ENCODE measurements at places on chromosomes 1 and 21. TPM values are rescaled to one million over a fixed set of nuclear protein-coding genes. Genes with fewer than 3 reads are reported as not detected.

BGLAP gene
- total RNA-seq: 2.0 TPM

TMED5 gene
- total RNA-seq: 68.0 TPM

OPRD1 gene
- 0.07 TPM for total RNA-seq

DNA sequence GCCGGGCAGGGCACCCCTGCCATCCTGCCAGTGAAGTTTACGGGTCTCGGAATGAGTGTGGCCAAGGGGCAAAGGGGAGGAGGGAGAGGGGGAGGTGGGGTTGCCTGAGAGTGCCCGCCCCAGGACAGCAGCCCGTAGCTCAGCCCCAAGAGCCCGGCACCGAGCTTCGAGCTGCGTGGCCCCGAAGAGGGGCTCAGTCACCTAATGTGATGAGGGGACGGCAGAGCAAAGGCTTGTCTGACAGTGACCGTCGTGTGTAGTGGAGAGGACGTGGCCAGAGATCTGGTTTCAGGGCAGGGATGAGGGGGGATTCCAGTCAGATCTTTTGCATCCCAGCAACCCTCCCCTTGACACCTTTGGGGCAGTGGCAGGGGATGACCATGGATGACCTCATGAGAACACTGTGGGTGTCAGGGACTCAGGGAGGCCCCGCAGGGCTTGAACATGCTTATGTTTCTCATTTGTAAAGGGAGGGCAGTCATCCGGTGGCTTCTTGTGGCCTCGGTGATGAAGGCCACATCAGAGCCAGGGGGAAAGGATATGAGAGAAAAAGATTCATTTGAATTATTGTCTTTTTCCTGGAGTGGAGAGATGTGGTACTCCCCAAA, 1.1 kb upstream of the TRPM2 start:
- DNase-seq: no peak

DNA sequence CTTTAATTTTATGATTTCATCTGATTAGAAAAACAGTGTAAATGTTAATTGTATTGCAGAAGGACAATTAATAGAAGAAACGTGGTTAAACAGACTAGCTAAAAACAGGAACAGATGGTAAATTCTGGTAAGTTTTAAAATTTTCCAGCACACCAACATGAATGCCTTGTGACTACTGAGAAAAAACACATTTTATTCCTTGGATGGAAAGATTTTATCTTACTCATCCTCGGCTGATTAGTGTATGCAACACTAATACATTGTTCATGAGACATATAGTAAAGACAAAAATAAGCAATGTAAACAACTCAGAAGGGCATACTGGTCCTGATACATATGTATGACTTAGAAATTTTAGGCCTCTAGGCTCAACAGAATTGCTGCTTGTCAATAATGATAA, 4.9 kb upstream of the AK5 start:
- no peak for DNase-seq

GRCh38 chr1:225697428-225697827, 44.5 kb upstream of the ENAH start:
- DNase-seq: no peak

DNA sequence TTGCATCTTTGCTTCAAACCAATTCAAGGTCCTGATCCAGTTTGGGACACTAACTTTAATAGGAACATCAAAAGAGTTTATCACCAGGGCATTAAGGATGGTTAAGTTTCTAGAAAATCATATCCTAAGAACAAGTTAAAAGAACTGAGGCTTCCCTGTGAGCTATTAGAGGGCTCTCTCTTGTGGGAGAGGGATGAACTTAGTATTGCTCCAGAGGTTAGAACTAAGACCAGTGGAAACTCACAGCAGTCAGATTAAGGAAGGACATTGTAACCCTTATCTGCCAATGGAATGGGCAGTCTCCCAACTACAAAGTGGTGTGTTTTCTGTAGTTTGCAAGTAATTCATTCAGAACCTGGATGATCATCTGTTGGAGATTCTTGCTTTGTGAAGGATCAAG, 36.8 kb downstream of the UBE2U start:
- DNase-seq: no peak
